ENCODE measurements at places on chromosomes 3 and 15.
A peak's percentile ranks its signal among the peaks of the same experiment; 100 is the strongest.

DNA sequence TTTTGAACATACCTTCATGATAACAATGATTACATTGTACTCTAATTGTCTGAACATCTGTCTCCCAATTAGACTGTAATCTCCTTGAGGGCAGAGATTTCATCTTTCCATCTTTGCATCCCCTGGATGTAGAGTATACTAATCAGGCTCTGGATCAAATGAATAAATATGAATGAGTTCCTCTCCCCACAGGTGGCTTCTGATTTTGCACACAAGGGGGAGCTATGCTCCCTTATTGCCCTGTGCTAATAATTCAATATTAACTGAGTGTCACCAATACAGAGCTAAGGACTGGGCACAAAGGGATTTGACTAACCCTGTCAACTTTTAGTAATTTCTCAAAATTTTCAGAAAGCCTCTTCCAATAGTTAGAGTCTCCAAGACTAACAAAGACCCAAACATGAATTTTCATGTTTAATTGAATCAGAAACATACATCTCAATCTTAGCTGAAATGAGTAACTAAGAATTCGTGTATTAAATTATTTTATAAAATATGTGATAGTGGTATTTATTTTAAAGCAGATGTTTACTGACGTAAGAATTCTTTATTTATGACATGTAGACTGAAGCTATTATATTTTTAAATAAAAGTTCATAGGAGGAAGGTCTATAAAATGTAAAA, 3.0 kb downstream of the DUOXA1 start:
- no peak for DNase-seq

GRCh38 chr3:73026111-73026759, 29.6 kb downstream of the PPP4R2 start:
- no peak for DNase-seq

GRCh38 chr3:111764645-111765091, 94.4 kb upstream of the PHLDB2 start:
- no peak for DNase-seq

DNA sequence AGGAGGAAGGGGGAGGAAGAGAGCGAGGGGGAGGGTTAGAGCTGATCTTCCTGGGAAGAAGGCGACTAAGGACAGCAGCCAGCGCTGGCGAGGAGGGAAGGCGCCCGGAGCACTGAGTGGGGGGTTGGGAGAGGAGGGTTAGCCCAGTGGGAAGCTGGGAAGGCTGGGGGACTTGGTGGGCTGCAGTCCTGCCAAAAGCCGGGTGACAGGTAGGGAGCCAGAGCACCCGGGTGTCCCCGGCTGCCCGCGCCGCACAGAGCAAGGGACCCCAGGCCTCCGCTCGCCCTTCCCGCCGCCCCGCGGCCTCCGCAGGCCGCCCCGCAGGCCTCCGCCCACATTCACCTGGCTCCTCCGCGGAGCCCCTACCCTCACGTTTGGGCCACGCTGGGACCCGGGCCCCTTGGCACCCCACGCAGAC, 448 bp downstream of the SLC12A8 start:
- peak; percentile 63 for DNase-seq

GRCh38 chr15:41653760-41654159, 6.4 kb upstream of the MGA start:
- DNase-seq: no peak

DNA sequence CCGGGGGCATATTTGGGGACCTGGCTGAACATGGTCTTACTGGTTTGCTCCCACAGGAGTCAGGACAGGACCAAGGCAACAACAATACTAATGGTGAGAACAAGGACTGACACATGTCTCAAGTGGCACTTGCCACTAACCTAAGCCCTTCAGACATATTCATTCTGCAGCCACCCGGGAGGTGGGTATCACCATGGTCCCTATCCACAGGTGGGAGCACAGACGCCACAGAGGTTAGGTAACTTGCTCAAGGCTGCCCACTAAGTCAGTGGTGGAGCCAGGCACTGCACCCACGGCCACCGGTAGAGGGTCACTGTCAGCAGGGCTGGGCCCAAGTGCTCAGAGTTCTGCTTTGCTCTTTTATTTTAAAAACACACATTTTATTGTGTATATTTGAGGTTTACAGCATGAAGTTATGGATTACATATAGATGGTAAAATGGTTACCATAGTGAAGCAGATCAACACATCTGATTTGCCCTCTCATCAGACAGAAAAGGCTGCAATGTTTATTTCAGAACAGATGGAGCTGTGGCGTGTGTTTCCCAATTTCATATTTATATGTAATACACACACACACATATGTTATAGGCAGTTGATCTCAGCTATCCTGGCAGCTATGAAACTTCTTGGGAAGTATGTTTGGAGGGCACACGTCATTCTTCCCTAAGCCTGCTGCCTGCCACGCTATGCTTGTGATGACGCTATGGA, 30.0 kb upstream of the SLC41A3 start:
- DNase-seq: peak; percentile 6

DNA sequence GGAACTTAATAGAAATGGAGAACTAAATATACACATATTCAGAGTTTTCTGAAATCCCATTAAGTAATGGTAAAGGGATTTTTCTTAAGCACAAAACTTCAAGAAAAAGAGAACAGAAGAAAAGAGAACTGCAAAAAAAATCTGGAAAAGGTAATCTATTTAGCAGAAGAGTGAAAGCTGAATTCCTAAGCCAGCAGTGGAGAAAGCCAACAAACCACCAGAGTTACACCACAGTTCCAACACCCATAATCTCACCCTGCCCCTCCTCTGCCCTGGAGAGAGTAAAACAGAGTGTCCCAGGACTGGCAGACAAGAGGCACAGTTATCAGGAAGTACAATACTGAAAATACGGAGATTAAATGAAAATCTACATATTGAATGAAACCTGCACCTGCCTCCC, 29.4 kb downstream of the TP53BP1 start:
- no peak for DNase-seq

DNA sequence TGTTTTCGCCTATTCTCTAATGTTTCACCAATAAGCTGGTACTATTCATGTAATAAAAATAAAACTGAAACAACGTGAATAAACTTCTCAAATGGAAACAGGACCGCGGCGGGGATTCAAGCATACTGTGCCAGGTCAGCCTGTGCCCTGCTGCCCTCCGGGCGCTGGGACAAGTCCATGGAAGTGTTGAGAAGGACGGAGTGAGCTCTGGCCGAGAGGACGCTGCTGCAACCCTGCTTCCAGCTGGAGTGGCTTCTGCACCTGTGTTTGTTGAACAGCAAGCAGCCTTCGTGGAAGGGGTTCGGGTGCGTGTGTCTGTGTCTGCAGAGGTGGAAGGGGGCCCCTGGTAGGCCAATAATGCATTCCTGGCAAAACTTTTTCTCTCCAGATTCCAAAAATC, 50.0 kb upstream of the PCSK6 start:
- no peak for DNase-seq

GRCh38 chr15:60344987-60345386, 52.8 kb downstream of the ANXA2 start:
- no peak for DNase-seq

GRCh38 chr3:12255393-12255792, 33.5 kb upstream of the PPARG start:
- DNase-seq: no peak

DNA sequence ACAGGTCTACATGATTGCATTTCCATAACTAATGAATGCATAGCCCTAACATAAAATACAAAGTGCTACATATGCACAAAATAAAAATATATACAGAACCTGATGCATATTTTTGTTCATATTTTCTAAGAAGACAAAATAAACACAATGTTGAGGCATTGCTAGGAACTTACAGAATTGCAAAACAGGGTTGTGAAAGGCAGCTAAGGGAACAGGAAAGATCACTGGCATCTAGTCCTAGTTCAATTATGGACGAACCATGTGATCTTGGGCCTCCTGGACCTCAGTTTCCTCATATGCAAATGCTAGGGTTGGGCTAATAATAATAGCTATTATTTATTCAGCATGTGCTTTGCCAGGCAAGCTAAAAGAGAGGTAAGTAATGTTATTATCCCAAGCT, 15.5 kb upstream of the NCEH1 start:
- no peak for DNase-seq

DNA sequence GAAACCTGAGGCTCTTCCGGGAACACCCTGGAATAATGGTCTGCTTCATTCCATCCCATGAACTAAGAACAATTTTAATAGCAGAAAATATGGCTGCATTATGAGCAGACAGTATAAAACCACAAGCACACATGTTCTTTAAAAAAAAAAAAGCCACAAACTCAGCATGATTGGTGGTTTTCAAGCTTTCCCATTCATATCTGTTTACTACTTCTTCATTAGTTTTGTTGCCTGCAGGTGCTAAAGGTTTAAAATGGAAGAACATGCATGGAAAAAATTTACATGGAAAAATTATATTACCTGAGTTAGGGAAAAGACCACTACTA, 137.9 kb upstream of the HES1 start:
- no peak for DNase-seq

DNA sequence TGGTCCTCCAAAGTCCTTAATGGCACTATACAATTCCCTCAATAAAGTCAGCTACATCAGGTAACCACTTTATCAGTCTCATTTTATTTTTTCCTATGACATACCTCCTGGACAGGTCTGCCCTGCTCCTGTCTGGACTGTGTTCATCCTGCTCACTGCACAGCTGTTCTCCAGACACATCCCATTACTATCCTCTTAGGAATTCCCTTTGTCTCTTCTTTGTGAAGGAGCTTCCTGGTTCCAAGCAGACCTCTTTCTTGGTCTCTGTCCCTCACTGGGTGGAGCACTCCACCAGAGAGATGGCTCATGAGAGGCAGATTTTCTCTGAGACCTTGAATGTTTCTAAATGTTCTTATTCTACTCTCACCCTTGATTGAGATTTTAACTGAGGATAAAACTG, 60.1 kb downstream of the KY start:
- peak; percentile 12 for DNase-seq

DNA sequence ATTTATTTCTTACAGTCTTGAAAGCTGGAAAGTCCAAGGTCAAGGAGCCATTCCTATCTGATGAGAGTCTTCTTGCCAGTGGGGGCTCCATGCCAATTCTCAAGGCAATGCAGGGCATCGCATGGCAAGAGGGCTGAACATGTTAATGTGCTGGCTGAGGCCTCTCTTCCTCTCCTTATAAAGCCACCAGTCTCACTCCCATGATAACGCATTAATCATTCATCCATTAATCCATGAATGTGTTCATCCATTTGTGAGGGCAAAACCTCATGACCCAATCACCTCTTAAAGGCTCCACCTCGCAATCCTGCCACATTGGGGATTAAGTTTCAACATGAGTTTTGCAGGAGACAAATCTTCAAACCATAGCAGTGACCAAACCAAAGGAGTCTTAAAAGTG, 118.3 kb downstream of the PROS1 start:
- no peak for DNase-seq

- no peak for DNase-seq
Measured at GRCh38 chr15:88695101-88695500, 56.3 kb downstream of the ISG20 start.

- DNase-seq: no peak
Measured at GRCh38 chr3:46632792-46633191, 20.5 kb downstream of the FAM240A start.

DNA sequence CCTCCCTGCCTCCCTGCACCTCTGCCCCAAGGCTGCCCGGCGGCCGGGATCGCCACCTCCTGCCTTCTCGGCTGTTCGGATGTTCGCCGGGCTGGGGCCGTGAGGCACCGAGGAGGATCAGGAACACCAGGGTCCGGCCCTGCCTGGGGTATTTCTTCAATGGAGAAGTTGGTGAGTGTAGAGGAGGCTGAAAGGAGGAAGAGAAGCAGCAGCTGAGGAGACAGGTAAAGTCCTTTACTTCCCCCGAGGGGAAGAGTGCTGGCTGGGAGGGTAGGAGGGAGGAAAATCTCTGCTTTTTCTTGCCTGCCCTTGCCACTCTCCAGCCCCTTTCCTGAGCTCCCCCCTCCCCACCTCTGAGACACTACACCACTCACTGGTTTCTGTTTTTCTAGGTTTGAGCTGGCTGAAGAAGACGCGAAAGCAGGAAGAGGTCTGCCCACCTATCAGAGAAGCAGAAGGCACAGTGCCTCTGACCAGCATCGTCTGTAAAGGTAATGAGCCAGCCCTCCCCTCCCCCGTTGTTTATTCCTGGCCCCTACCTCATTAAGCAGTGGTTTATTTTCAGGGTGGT, 519 bp downstream of the ASB7 start:
- no peak for DNase-seq

DNA sequence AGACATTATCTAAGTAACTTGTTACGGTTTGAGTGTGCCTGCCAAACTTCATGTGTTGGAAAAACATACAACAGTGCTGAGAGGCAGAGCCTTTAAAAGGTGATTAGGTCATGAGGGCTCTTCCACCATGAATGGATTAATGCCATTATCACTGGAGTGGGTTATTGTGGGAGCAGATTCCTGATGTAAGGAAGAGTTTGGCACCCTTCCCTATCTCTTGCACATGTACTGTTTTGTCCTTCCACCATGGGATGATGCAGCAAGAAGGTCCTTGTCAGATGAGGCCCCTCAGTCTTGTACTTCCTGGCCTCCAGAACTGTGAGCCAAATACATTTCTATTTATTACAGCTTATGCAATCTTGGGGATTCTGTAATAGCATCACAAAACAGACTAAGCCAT, 413.9 kb downstream of the EPHA3 start:
- no peak for DNase-seq

DNA sequence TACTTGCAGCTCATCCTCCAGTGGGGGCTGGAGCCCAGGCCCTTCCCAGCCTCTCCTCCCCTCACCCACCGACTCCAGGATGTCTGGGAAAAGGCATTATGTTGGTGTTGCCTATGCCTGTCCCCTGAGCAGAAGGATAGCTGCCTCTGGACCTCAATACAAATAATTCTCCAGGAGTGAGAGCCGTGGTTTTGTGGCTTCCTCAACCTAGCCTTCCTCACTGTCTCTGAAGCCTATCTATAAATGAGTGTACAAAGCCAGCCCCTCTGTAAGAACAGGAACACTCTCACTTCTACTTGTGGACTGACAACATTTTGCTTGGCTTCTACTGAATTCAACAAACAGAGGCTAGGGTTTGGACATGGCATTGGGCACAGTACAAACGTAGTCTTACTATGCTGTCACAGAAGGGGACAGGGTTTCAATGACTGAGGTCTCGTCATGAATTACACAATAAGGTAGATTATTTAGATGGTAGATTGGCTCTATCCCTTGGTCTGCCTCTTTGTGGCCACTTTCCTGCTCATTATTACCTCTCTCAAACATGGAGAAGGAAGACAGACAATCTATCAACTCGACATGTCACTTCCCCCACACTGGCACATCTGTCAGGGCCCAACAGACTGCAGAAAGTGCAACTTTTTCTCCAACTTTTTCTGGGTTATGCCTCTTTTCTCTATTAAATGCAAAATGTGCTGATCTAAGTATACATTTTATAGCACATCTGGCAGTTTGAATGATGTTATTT, 82.8 kb upstream of the MEX3B start:
- no peak for DNase-seq

Data from retina (tissue), 1 donor.